ENCODE measurements at places on chromosomes 5 and 9. TPM values are rescaled to one million over a fixed set of nuclear protein-coding genes. Genes with fewer than 3 reads are reported as not detected.

DNA sequence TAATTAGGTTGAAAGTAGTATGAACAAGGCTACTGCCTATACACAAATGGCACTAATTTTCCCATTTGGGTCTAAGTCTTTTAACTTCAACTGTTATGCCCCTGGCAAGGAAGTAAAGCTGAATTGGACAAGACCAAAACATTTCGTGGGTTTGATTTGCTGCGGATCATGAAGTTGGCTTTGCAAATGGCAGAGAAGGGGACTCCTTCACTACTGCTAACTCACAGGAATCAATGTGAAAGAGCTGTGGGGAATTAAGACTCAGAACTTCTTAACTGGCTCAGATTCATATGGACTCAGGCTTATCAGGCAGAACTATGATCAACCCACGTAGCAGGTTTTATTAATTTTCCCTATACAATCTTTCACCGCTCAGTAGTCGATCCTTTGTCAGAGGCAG is 73.8 kb upstream of the IFNE start:
- no peak overlapping the region for H3K27ac ChIP-seq
- no peak for DNase-seq
- H3K27me3 ChIP-seq, result no peaks in the 10 kb centered on the region
- H3K36me3 ChIP-seq, result no peaks in the 10 kb centered on the region
- H3K4me3 ChIP-seq, result no peak overlapping the region

GRCh38 chr9:7961076-7961475 is 161.5 kb upstream of the DMAC1 start:
- no peak for DNase-seq
- no peaks in the 10 kb centered on the region for H3K4me1 ChIP-seq
- H3K27ac ChIP-seq, result no peak overlapping the region
- no peaks in the 10 kb centered on the region for H3K27me3 ChIP-seq
- no peaks in the 10 kb centered on the region for H3K36me3 ChIP-seq

The IGFBPL1 gene
- total RNA-seq, result 5.9 TPM

- H3K27ac ChIP-seq, result no peak overlapping the region
- H3K27me3 ChIP-seq, result no peaks in the 10 kb centered on the region
- DNase-seq, result no peak
- no peak overlapping the region for H3K4me3 ChIP-seq
- peaks cover 3% of the 10 kb centered on the region for H3K4me1 ChIP-seq
These were observed 216.8 kb upstream of the RFX3 start for GRCh38 chr9:3742586-3742985.

GRCh38 chr5:124764992-124765611 is 18.7 kb upstream of the ZNF608 start:
- H3K27me3 ChIP-seq, result peaks cover under 1% of the 10 kb centered on the region
- H3K36me3 ChIP-seq, result no peaks in the 10 kb centered on the region
- H3K27ac ChIP-seq, result no peak overlapping the region

DNA sequence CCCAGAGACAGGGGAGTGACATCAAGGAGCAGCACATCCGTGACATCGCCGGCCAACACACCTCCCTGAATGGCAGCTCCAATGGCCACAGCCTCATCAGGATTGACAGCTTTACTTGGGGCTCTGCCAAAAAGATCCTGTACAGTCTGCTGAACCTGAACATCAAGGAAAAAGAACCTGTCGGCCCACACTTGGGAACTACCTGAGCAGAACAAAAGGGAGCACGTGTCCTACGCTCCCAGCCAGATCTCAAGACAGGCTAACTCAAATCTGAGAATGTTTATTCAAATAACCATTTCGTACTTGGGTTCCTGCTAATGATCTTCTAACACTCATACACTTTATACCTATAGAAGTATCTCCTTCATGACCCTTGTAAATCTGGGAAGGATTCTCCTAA is 15.3 kb downstream of the HSPA9 start:
- H3K4me1 ChIP-seq, result no peaks in the 10 kb centered on the region
- H3K27ac ChIP-seq, result no peak overlapping the region
- peaks cover 15% of the 10 kb centered on the region for H3K36me3 ChIP-seq
- DNase-seq, result no peak

The ANXA2R gene
- 2.7 TPM for total RNA-seq

GRCh38 chr5:95445442-95445841 is 54.3 kb downstream of the FAM81B start:
- H3K4me1 ChIP-seq, result no peaks in the 10 kb centered on the region
- no peaks in the 10 kb centered on the region for H3K36me3 ChIP-seq
- no peak for DNase-seq
- H3K27me3 ChIP-seq, result no peaks in the 10 kb centered on the region

All from aorta (tissue), 5 donors.